ENCODE measurements at places on chromosomes 2 and 18.

DNA sequence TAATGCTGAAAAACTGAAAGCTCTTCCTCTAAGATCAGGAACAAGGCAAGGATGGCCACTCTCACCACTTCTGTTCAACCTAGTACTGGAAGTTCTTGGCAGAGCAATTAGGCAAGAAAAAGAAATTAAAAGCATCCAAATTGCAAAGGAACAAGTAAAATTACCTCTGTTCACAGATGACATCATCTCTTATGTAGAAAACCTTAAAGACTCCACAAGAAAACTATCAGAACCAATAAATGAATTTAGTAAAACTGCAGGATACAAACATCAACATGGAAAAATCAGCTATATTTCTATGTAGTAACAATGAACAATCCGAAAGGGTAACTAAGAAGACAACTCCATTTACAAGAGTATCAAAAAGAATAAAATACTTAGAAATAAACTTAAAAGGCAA is 112.2 kb downstream of the CHN1 start:
- no peak for DNase-seq

DNA sequence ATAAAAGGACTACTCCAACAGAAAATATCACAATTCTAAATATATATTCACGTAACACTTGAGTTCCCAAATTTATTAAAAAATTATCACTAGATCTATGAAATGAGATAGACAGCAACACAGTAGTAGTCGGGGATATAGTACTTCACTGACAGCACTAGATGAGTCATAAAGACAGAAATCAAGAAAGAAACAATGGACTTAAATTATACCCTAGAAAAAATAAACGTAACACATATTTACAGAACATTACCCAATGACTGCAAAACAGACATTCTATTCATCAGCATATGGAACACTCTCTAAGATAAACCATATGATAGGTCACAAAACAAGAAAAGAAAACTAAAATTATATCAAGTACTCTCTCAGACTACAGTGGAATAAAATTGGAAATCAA is 429.4 kb downstream of the MBD2 start:
- no peak for DNase-seq

DNA sequence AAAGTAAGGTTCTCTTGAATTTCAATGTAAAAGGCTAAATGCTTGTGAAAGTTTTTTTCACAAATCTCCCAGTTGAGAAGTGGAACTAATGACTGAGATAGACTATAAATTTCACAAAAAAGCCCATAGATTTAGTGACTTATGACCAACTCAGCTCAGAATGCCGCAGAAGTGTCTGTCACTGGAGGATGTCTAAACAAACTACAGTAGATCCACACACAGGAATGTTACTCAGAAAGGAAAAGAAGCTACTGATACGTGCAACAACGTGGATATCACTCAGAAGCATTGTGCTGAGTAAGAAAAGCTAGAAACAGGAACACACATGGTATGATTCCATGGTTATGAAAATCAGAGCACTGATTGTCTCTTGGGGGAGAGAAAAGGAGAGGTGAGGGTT is 151.9 kb downstream of the DOCK10 start:
- DNase-seq, result no peak

DNA sequence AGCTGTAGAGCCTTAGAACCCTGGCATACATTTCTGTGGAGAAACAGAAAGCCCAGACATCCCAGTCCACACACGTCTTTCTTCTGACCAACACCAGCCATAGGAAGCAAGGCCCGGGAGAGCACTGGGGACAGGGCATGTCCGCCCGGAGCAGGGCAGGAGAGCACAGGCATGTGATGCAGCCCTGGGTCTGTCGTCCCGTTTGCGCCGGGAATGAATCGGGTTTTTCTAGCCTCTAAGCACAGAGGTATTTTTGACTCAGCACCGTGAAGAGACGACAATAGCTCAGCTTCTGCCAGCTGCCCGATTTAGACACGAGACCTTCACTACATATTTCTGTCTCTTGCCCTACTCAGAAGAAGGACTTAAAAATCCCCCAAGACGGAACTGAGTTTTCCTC is 7.3 kb upstream of the AMMECR1L start:
- DNase-seq, result no peak

DNA sequence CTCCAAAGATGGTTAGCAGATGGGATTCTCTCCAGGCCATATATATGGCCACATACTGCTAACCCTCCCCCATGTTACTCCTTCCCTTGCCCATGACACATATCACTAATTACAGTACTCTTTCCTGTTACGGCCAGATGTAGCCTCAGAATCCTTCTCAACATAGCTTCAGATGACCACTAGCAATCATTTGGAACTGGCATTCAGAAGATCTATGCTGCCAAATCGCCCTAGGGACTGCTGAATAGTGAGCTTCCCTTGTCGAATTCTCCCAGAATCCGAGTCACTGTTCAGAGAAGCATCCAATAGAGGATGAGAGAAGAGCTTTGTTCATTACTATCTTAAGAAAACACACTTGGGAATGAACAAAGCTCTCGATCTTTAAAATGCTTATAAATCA is 121.2 kb upstream of the TANK start:
- DNase-seq, result no peak

DNA sequence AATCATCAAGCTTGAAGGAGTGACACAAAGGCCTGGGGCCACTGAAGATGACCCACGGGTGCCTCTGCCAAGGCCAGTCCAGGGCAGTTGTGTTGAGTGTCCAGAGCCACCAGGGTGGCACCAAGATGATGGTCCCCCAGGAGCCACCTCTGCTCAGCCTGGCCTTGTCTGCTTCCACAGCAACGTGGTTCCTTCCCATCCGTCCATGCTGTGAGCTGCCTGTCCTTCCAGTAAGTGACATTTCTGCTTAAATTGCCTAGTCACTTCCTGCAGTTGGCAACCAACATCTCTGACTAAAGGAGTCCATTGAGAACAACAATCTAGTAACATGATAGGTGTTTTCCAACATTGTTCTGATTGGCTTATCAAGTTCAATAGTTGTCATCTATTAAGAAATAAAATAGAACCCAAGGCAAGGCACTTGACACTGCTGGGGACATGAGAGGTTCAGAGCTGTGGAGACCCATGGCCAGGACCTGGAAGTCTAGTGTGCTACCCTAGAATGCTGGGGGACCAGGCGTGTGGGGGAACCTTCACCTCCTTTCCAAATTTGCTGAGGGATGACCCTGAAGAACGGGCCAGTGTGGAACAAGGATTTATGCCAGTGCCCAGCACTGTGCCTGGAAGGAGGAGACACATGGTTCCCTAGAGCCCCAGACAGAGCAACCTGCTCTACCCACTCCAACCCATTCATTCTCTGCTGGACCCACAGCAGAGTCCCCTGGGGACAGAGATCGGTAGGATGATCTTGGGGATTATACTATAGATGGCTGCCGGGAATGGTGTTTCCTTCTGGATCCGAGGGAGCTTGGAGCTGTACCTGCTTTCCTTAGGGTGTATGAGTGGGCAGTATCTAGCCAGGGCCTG is 98.9 kb upstream of the EPC2 start:
- no peak for DNase-seq

DNA sequence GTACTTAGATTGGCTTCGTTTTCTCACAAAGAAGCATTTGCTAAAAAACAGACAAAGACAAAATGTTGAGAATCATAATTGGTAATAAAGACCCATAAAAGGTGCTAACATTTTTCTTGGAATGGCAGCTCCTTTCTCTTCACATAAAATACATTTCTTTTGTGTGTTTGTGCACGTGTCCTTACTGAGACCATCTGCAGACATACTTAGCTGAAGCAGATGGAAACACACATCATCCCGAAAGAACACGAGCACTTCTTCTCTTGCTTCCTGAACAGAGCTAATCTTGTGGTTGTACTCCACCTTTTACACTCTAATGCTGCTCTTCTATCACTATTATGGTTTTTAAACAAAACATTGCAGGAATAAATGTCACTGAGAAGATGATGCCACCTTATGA is 142.5 kb downstream of the SPHKAP start:
- DNase-seq, result no peak

DNA sequence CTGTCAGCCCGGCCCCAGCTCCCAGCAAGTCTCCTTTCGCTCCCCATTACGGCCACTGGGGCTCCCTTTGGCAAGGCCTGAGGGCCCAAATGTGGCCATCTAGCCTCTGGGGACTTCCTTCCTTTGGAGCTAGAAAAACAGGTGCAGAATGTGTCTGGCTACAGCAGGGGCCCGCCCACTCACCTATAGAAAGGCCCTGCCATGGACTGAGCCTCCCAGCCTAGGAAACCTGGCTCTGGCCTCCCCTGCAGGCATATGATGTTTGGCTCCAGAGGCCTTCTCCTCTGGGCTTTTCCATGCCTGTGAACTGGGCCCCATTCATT is 55.3 kb upstream of the ALPP start:
- no peak for DNase-seq

DNA sequence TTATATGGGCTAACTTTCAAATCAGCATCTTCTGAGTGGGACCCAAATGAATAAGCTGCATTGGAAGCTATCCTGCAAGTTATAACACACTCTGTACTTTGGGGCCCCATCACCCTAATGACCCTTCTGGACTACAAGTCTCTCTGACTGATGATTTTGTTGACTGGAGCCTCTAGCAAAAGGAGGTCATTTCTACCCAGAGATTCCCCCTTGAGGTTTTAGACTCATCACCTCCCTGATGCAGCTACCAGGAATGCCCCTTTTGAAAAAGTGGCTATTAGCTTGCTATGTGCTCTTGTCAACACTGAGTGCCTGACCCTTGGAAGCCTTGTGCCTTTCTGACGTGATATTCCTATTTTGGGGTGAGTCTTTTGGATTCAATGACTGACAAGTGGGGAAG is 54.5 kb upstream of the NEMP2 start:
- DNase-seq, result no peak

GRCh38 chr2:47595687-47596086 is 187.3 kb upstream of the MSH6 start:
- DNase-seq, result no peak

DNA sequence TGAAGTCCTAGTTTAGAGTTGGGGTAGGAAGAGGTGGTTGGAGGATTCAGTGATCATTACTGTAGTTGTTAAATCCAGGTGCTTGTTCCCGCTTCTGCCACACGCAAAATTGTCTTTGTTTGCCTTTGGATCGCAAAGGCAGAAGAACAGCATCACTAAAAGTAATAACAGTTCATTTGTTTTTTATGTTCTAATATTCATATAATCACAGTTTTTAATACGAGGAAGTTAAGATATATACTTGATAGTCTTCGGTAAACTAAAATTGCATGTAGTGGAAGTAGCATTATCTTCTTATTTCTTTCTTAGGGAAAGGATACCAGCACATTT is 365 bp downstream of the NDUFB3 start:
- no peak for DNase-seq

GRCh38 chr2:201653221-201653620 is 9.9 kb upstream of the TMEM237 start:
- no peak for DNase-seq

DNA sequence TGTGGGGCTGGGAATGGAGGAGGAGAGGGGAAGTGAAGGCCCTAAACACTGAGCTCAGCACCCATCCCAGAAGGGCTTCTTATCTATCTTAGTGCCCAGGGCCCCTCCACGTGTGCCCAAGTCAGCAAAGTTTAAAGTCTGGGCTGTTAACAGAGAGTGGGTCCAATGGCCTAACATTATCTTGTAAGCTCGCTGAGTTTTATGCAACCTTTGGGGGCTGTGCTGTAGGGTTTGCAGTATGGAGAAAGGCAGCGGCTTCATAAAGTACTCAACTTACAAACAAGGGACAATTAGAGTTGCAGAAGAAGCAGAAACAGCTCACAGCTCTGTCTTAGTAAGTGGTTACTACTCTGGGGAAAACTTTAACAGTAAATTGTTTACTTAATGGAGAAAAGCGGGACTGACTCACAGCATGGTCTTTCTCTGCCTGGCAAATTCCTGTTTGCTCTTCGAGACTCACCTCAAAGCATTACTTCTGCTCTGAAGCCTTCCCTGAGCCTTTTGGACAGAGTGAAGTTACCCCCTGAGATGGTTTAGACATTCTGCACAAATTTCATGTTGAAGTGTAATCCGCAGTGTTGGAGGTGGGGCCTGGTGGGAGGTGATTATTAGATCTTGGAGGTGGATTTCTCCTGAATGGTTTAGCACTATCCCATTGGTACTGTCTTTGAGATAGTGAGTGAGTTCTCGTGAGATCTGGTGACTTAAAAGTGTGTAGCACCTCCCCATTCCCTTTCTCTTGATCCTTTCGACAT is 9.0 kb downstream of the ENOSF1 start:
- no peak for DNase-seq

- no peak for DNase-seq
Measured at GRCh38 chr2:13255485-13255884, 538.7 kb downstream of the TRIB2 start.

DNA sequence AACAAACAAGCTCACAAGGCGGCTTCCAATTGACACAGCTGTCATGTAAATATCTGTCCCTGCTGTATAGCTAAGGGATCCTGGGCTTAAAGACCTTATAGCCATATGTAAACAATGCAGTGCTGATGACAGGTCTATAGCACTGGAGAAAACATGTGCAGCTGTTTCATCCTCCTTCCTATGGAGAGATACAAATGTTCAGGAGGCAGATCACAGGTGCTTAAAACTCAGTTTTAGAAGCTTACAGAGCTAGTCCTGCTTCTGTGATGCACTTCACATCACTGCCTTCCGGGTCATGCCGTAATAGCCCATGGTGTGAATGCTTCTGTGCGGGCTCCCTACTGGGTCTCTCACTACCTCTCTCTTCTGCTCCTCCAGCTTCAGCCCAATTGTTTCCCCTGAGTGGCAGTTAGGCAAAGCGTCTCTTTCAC is 262.4 kb upstream of the CHST9 start:
- DNase-seq, result no peak

- no peak for DNase-seq
Measured at GRCh38 chr2:62577994-62578781, 72.2 kb upstream of the TMEM17 start.

- no peak for DNase-seq
Measured at GRCh38 chr2:161209902-161210301, 49.7 kb downstream of the TANK start.

DNA sequence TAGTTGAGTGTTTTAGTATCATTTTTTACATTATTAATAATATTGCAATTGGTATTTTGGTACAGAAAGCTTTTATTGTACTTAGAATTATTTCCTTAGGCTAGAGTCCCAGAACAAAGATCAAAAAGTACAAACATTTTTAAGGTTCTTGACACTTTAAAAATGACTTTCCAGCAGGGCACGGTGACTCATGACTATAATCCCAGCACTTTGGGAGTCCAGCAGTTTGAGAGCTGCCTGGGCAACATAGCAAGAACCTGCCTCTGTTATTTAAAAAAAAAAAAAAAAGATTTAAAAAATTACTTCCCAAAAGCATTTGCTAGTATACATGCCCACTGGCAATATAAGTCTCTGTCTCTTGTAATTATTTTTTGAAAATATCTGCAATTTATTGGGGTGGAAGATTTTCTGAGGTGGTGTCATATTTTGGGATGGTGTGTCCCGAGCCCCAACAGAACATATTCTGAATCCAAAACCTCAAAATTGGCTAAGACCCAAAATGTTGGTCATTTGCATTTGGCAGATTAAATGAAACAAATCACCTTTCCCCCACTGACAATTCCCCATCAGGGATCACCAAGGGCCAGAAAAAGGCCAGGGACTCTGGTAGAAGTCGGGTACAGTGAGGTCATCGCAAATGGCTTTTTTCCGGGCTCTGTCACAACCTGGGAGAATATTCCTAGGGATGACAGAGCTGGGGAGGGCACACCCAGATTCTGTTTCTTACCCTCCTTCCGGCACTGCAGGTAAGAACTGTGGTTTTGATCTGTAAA is 42.1 kb downstream of the NIFK start:
- no peak for DNase-seq

Data from effector CD8-positive, alpha-beta T cell (primary cell).